Lower lobe of right lung (tissue), 2 donors: ENCODE measurements at places on chromosomes 5 and 9.

- no peak for DNase-seq
Measured at GRCh38 chr9:104805441-104805840, 41.5 kb downstream of the NIPSNAP3B start.

GRCh38 chr5:157267761-157268480 is 2.0 kb downstream of the CYFIP2 start:
- DNase-seq: no peak

DNA sequence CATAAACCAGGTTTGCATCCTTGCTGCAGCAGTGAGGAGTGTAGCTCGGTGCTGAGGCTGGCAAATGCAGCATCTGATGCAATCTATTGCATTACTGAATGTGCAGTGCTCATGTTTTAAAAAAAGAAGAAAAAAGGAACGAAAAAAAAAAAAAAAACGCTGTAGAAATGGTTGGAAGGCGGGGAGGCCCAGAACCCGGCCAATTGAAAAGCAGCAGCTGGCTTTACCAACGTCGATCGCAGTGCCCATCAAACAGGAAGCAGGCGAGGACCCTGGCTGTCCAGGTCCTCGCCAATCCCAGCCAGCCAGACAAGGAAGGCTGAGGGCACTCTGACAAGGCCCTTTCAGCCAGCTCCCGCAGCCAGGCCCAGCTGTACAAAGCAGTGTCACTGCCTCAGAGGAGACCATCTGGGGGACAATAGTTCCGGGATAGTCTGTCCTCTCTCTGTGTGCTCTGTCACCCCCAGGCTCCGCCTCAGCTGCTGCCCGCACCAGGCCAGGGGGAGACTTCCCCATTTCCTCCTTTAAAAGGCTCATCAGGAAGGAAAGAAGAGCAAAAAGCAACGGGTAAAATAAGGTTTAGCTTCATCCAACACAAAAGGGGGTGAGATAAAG is 21.8 kb upstream of the CPEB4 start:
- peak; percentile 70 for DNase-seq

- DNase-seq: no peak
Measured at GRCh38 chr9:114785866-114786650, 19.8 kb downstream of the TNFSF15 start.

- DNase-seq: no peak
Measured at GRCh38 chr9:19935422-19935821, 146.6 kb upstream of the SLC24A2 start.
